Left ventricle myocardium inferior (tissue), 1 donor: ENCODE measurements at places on chromosomes 3 and 15. TPM values are rescaled to one million over a fixed set of nuclear protein-coding genes. Genes with fewer than 3 reads are reported as not detected.

Gene IMPG2
- 0.11 TPM for total RNA-seq

DNA sequence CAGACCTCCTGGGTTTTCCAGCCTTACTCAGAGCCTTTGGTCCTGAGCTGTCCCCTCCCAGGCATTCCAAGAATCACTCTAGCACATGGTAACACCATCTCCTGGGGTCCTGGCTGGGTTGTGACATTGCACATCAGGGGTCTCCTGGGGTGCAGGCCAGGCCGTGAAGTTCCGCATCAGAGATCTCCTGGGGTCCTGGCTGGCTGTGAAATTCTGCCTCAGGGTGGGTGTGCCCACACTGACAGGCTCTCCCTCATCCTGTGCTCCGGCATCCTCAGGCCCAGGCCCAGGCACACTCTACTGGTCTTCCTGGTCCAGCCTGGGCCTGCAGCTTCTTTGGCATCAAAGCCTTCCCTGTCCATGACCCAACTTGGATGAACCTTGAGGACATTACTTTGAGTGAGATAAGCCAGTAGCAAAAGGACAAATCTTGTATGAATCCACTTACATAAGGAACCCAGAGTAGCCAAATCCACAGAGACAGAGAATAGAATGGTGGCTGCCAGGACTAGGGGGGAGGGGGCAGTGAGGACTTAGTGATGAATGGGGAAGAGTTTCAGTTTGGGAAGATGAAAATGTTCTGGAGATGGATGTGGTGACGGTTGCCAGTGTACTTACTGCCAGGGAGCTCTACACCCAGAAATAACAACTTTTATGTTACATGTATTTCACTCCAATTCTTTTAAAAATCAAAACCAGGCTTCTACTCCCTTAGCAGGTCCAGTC, 49.1 kb upstream of the KLF13 start:
- H3K36me3 ChIP-seq = no peaks in the 10 kb centered on the region
- DNase-seq = no peak
- H3K4me3 ChIP-seq = no peak overlapping the region
- peaks cover 23% of the 10 kb centered on the region for H3K4me1 ChIP-seq
- no peaks in the 10 kb centered on the region for H3K27me3 ChIP-seq
- no peak overlapping the region for H3K27ac ChIP-seq

GRCh38 chr3:138397983-138398382, 36.4 kb upstream of the ESYT3 start:
- H3K27ac ChIP-seq = peak overlapping the region; percentile 76
- H3K4me1 ChIP-seq = peaks cover 92% of the 10 kb centered on the region
- no peak overlapping the region for H3K4me3 ChIP-seq
- H3K27me3 ChIP-seq = no peaks in the 10 kb centered on the region
- peaks cover 66% of the 10 kb centered on the region for H3K36me3 ChIP-seq
- DNase-seq = no peak

DNA sequence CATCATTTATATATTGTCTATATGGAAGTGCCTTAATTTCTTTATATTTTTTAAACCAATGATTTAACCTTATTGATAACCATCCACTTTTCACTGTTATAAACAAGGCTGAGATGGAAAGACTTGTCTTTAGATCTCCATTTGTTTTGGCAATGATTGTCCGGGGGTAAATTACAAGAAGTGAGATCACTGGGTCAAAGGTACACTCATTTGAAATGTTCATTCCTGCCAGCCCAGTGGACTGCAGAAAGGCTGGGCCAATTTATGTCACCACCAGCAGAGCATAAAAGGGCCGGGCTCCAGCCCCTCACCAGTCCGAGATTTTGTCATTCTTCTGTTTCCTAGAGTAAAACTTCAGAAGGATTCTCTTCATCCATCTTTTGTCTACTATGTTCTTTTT, 93.6 kb upstream of the NEO1 start:
- H3K4me1 ChIP-seq = no peaks in the 10 kb centered on the region
- H3K36me3 ChIP-seq = no peaks in the 10 kb centered on the region
- H3K27me3 ChIP-seq = peaks cover 16% of the 10 kb centered on the region

Gene EFCC1
- total RNA-seq = 1.5 TPM

GRCh38 chr3:195040094-195040493, 230.9 kb downstream of the XXYLT1 start:
- no peak overlapping the region for H3K27ac ChIP-seq
- H3K36me3 ChIP-seq = no peaks in the 10 kb centered on the region
- peak; percentile 58 for DNase-seq
- H3K4me3 ChIP-seq = no peak overlapping the region
- H3K4me1 ChIP-seq = peaks cover 12% of the 10 kb centered on the region

- no peak overlapping the region for H3K4me3 ChIP-seq
- H3K4me1 ChIP-seq = no peaks in the 10 kb centered on the region
- DNase-seq = no peak
These were observed 675.6 kb downstream of the TBL1XR1 start for GRCh38 chr3:176521531-176522175.

Gene RTP3
- total RNA-seq = not detected

Gene ALDH1L1
- total RNA-seq = 24.3 TPM

- H3K4me3 ChIP-seq = no peak overlapping the region
- no peak for DNase-seq
- H3K27ac ChIP-seq = no peak overlapping the region
- H3K4me1 ChIP-seq = no peaks in the 10 kb centered on the region
- H3K27me3 ChIP-seq = no peaks in the 10 kb centered on the region
These were observed 104.7 kb downstream of the TP63 start for GRCh38 chr3:189735913-189736312.

GRCh38 chr3:44400771-44401170, 62.2 kb downstream of the TCAIM start:
- no peaks in the 10 kb centered on the region for H3K27me3 ChIP-seq
- peak overlapping the region; percentile 24 for H3K27ac ChIP-seq
- H3K4me1 ChIP-seq = peaks cover 32% of the 10 kb centered on the region
- DNase-seq = no peak
- no peak overlapping the region for H3K4me3 ChIP-seq

- H3K27ac ChIP-seq = no peak overlapping the region
- no peaks in the 10 kb centered on the region for H3K36me3 ChIP-seq
- peaks cover 22% of the 10 kb centered on the region for H3K4me1 ChIP-seq
- DNase-seq = no peak
- no peak overlapping the region for H3K4me3 ChIP-seq
- no peaks in the 10 kb centered on the region for H3K27me3 ChIP-seq
These were observed 10.9 kb downstream of the CCR5AS start for GRCh38 chr3:46395766-46396530.

GRCh38 chr3:194185221-194185620, 49.3 kb downstream of the HES1 start:
- H3K4me1 ChIP-seq = peaks cover 22% of the 10 kb centered on the region
- no peaks in the 10 kb centered on the region for H3K36me3 ChIP-seq
- H3K4me3 ChIP-seq = no peak overlapping the region
- DNase-seq = no peak
- no peak overlapping the region for H3K27ac ChIP-seq
- H3K27me3 ChIP-seq = no peaks in the 10 kb centered on the region

DNA sequence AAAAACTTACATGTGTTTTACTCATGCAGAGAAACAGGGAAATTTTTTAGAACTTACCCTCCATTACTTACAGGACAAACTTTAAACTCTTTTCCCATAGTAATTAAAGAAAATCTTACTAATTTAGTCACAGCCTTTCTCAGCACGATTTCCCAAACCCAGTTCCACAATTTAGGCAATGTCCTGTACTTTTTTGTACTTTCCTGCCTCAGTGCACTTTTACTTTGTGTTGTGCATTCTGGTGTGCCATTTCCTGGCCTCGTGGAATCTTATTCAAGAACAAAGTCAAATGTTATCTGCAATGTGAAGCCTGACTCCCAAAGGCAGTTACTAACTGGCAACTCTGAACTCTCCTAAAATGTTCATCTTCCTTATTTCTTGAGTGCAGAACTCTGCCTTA, 1.9 kb downstream of the SLC33A1 start:
- peak overlapping the region; percentile 90 for H3K4me3 ChIP-seq
- peaks cover 73% of the 10 kb centered on the region for H3K4me1 ChIP-seq
- DNase-seq = no peak
- H3K36me3 ChIP-seq = peaks cover 11% of the 10 kb centered on the region

Gene TAGLN3
- 0.74 TPM for total RNA-seq

DNA sequence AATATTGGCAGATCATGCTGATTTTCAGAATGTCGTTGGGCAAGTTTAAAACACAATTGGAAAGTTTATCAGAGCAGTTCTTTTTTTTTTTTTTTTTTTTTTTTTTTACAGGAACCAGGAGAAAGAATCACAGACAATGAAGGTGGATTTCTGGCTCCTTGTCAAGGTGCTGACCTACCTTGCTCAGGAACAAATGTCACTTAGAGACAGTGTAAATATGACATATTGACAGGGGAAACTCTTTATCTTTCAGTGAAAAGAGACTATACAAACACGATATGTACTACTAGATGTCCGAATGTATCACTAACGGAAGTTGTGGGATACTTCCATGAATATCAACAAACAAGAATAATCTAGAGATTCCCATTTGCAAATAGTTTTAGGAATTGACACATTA, 237.3 kb downstream of the FMN1 start:
- H3K4me1 ChIP-seq = no peaks in the 10 kb centered on the region
- H3K36me3 ChIP-seq = no peaks in the 10 kb centered on the region
- DNase-seq = no peak
- no peak overlapping the region for H3K4me3 ChIP-seq
- no peaks in the 10 kb centered on the region for H3K27me3 ChIP-seq
- no peak overlapping the region for H3K27ac ChIP-seq
